IMR-90 (cell line): ENCODE measurements at places on chromosomes 6 and 20. TPM values are rescaled to one million over a fixed set of nuclear protein-coding genes. Genes with fewer than 3 reads are reported as not detected.

Gene ZSWIM1
- 7.8 and 10.0 TPM in 2 replicates for total RNA-seq

Gene DPM1
- 89.1 and 127 TPM in 2 replicates for total RNA-seq

Gene PLCB4
- 24.0 and 28.3 TPM in 2 replicates for total RNA-seq

Gene FOXC1
- 1.3 and 1.9 TPM in 2 replicates for total RNA-seq

Gene MAP1LC3A
- 10.0 and 12.5 TPM in 2 replicates for total RNA-seq

Gene HLA-DOA
- not detected in 2 replicates for total RNA-seq

Gene C6orf15
- total RNA-seq, result not detected in 2 replicates

Gene SLC26A8
- not detected in 2 replicates for total RNA-seq

Gene POPDC3
- 25.8 and 29.4 TPM in 2 replicates for total RNA-seq

Gene JPH2
- 0.54 and 0.83 TPM in 2 replicates for total RNA-seq

Gene MCM9
- total RNA-seq, result 7.2 and 7.8 TPM in 2 replicates

Gene CUTA
- total RNA-seq, result 122 and 136 TPM in 2 replicates

Gene BANF2
- total RNA-seq, result not detected in 2 replicates

Gene RIPPLY2
- total RNA-seq, result not detected in 2 replicates

Gene BFSP1
- 1.9 and 2.0 TPM in 2 replicates for total RNA-seq

Gene SLC24A3
- not detected in 2 replicates for total RNA-seq

Gene MEI4
- total RNA-seq, result not detected in 2 replicates

Gene IBTK
- 45.0 and 60.5 TPM in 2 replicates for total RNA-seq

Gene FILIP1
- under 0.01 TPM in 2 replicates for total RNA-seq

Gene FABP7
- not detected in 2 replicates for total RNA-seq

Gene SLC13A3
- total RNA-seq, result 2.5 and 2.8 TPM in 2 replicates

Gene IPCEF1
- under 0.01 TPM in 2 replicates for total RNA-seq

Gene HDGFL1
- total RNA-seq, result not detected in 2 replicates

Gene SCRT2
- not detected in 2 replicates for total RNA-seq

Gene RNF144B
- total RNA-seq, result 2.7 and 2.8 TPM in 2 replicates

Gene OOEP
- total RNA-seq, result not detected in 2 replicates

Gene PNPLA1
- not detected in 2 replicates for total RNA-seq

Gene TMEM14C
- 129 and 141 TPM in 2 replicates for total RNA-seq

Gene FKBP5
- 7.0 and 10.0 TPM in 2 replicates for total RNA-seq

Gene SAPCD1
- total RNA-seq, result not detected in 2 replicates

Gene RNASET2
- 13.6 and 14.2 TPM in 2 replicates for total RNA-seq

Gene FGD2
- total RNA-seq, result not detected in 2 replicates

Gene HLA-DRA
- total RNA-seq, result not detected in 2 replicates

Gene F13A1
- total RNA-seq, result not detected in 2 replicates

Gene LPA
- not detected in 2 replicates for total RNA-seq

Gene BTNL2
- not detected in 2 replicates for total RNA-seq

Gene COL21A1
- total RNA-seq, result not detected in 2 replicates

Gene TNFAIP3
- 4.4 and 5.0 TPM in 2 replicates for total RNA-seq

Gene MAFB
- total RNA-seq, result not detected in 2 replicates

Gene PPP1R14C
- total RNA-seq, result not detected in 2 replicates

Gene TNFRSF6B
- 1.1 and 1.3 TPM in 2 replicates for total RNA-seq

Gene MKKS
- 7.5 and 8.1 TPM in 2 replicates for total RNA-seq

Gene OR12D2
- total RNA-seq, result not detected in 2 replicates

Gene NOL4L
- 4.7 and 5.6 TPM in 2 replicates for total RNA-seq

Gene OR2B6
- not detected in 2 replicates for total RNA-seq

Gene RCAN2
- 1.3 and 2.2 TPM in 2 replicates for total RNA-seq

Gene FAM83C
- total RNA-seq, result not detected in 2 replicates

Gene TFEB
- 4.4 and 4.5 TPM in 2 replicates for total RNA-seq

Gene MUC22
- total RNA-seq, result not detected in 2 replicates

Gene MAS1
- not detected in 2 replicates for total RNA-seq

Gene NELFE
- total RNA-seq, result 76.0 and 90.8 TPM in 2 replicates

Gene KIF25
- total RNA-seq, result not detected in 2 replicates

Gene SPATA25
- total RNA-seq, result 0.18 TPM in 1 of 2 replicates, not detected in the other
